Activated T-helper 1 cell treated with anti-CD3 and anti-CD28 coated beads, Interleukin-12 subunit alpha, Interleukin-12 subunit beta, Interleukin-2, Interleukin-4 antibody, amounts not matched to agents 30 ng/mL and 10 ng/mL and 1 ng/mL, durations not matched to agents 14 hours and 24 hours and 36 hours (primary cell): ENCODE measurements at places on chromosomes 4 and X. TPM values are rescaled to one million over a fixed set of nuclear protein-coding genes. Genes with fewer than 3 reads are reported as not detected.

- H3K36me3 ChIP-seq, result no peaks in the 10 kb centered on the region
- H3K27me3 ChIP-seq, result peaks cover 43% of the 10 kb centered on the region
- H3K4me3 ChIP-seq, result peak within 1 kb of the TSS; percentile 22
- DNase-seq, result no peak
- peaks cover 9% of the 10 kb centered on the region for H3K4me1 ChIP-seq
- no peak within 1 kb of the TSS for H3K27ac ChIP-seq
Observed at GRCh38 chr4:114598191-114599121, at the start of gene UGT8. Gene UGT8, plus strand, starts transcription at chr4:114598807. Its CDS starts 24,074 bp downstream, at chr4:114622881.

GRCh38 chr4:76850010-76850441, 47.9 kb downstream of the SOWAHB start:
- H3K27ac ChIP-seq, result no peak overlapping the region
- H3K4me1 ChIP-seq, result no peaks in the 10 kb centered on the region
- H3K36me3 ChIP-seq, result no peaks in the 10 kb centered on the region
- peaks cover 12% of the 10 kb centered on the region for H3K27me3 ChIP-seq
- no peak for DNase-seq
- no peak overlapping the region for H3K4me3 ChIP-seq

GRCh38 chrX:43845776-43846175, 36.5 kb downstream of the MAOB start:
- H3K4me1 ChIP-seq, result no peaks in the 10 kb centered on the region
- no peaks in the 10 kb centered on the region for H3K36me3 ChIP-seq
- no peak for DNase-seq
- H3K27me3 ChIP-seq, result peaks cover 2% of the 10 kb centered on the region
- no peak overlapping the region for H3K27ac ChIP-seq

GRCh38 chr4:144970597-144970996, 127.4 kb downstream of the ANAPC10 start:
- H3K27ac ChIP-seq, result no peak overlapping the region
- no peak overlapping the region for H3K4me3 ChIP-seq
- no peaks in the 10 kb centered on the region for H3K36me3 ChIP-seq
- peaks cover 2% of the 10 kb centered on the region for H3K27me3 ChIP-seq

- no peaks in the 10 kb centered on the region for H3K27me3 ChIP-seq
- no peaks in the 10 kb centered on the region for H3K4me1 ChIP-seq
- H3K27ac ChIP-seq, result no peak overlapping the region
- H3K4me3 ChIP-seq, result no peak overlapping the region
- H3K36me3 ChIP-seq, result no peaks in the 10 kb centered on the region
Observed at GRCh38 chrX:69014200-69014599, 151.1 kb downstream of the PJA1 start.

- H3K27ac ChIP-seq, result no peak overlapping the region
- H3K4me3 ChIP-seq, result no peak overlapping the region
- DNase-seq, result no peak
- H3K4me1 ChIP-seq, result peaks cover 6% of the 10 kb centered on the region
- H3K36me3 ChIP-seq, result no peaks in the 10 kb centered on the region
Observed at GRCh38 chrX:2512501-2512900, 11.7 kb upstream of the DHRSX start.

- H3K4me3 ChIP-seq, result no peak overlapping the region
- no peak for DNase-seq
- H3K27me3 ChIP-seq, result no peaks in the 10 kb centered on the region
- H3K36me3 ChIP-seq, result no peaks in the 10 kb centered on the region
- H3K27ac ChIP-seq, result no peak overlapping the region
- H3K4me1 ChIP-seq, result no peaks in the 10 kb centered on the region
Observed at GRCh38 chr4:99683895-99684294, 26.3 kb upstream of the C4orf54 start.

GRCh38 chrX:25158635-25159034, 142.9 kb upstream of the ARX start:
- no peak for DNase-seq
- no peak overlapping the region for H3K4me3 ChIP-seq
- H3K4me1 ChIP-seq, result no peaks in the 10 kb centered on the region
- no peaks in the 10 kb centered on the region for H3K36me3 ChIP-seq
- H3K27me3 ChIP-seq, result no peaks in the 10 kb centered on the region
- H3K27ac ChIP-seq, result no peak overlapping the region

DNA sequence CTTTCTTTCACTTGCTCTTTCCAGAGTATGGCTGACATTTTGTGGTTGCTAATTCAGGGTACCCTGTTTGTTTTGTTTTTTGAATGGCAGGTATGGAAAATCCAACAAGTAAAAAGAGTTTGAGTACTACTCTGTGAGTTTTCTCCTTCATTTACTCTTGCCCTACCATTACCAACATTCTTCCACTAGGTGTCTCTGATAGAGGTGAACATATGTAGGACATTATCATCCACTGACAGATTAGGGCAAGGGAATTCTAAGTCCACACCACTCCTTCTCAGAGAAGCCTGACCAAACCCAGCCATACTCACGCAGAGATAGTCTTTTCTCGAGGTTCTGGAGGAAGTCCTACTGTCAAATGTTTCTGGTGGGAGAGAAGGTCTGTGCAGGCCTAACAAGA, 36.7 kb upstream of the HDAC8 start:
- no peak overlapping the region for H3K4me3 ChIP-seq
- H3K27me3 ChIP-seq, result no peaks in the 10 kb centered on the region
- H3K4me1 ChIP-seq, result peaks cover 14% of the 10 kb centered on the region
- DNase-seq, result no peak
- H3K27ac ChIP-seq, result no peak overlapping the region
- peaks cover 3% of the 10 kb centered on the region for H3K36me3 ChIP-seq

GRCh38 chr4:19319607-19320006, 932.1 kb upstream of the SLIT2 start:
- no peaks in the 10 kb centered on the region for H3K4me1 ChIP-seq
- H3K27me3 ChIP-seq, result no peaks in the 10 kb centered on the region
- no peak overlapping the region for H3K27ac ChIP-seq
- no peak overlapping the region for H3K4me3 ChIP-seq

GRCh38 chrX:23952391-23952790, 44.6 kb downstream of the CXorf58 start:
- DNase-seq, result no peak
- H3K27ac ChIP-seq, result no peak overlapping the region
- no peaks in the 10 kb centered on the region for H3K36me3 ChIP-seq
- peaks cover 32% of the 10 kb centered on the region for H3K4me1 ChIP-seq
- no peaks in the 10 kb centered on the region for H3K27me3 ChIP-seq

- no peak for DNase-seq
- H3K36me3 ChIP-seq, result no peaks in the 10 kb centered on the region
- H3K4me3 ChIP-seq, result no peak overlapping the region
- H3K27me3 ChIP-seq, result no peaks in the 10 kb centered on the region
- H3K4me1 ChIP-seq, result no peaks in the 10 kb centered on the region
- no peak overlapping the region for H3K27ac ChIP-seq
Observed at GRCh38 chr4:134915355-134915754, 713.8 kb upstream of the PABPC4L start.

DNA sequence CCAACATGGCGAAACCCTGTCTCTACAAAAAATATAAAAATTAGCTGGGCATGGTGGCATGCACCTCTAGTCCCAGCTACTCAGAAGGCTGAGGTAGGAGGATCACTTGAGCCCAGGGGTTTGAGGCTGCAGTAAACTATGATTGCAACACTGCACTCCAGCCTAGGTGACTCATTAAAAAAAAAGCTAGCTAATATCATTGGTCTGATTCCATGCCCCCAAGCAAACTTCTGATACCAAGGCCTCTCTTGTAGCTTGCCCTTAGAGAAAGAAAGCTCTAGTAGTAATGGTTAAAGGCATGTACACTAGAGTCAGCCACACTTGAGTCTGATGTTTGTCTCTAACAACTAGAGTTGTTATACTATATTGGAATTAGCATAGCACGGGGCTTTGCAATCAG, 32.6 kb upstream of the PHF8 start:
- no peak overlapping the region for H3K27ac ChIP-seq
- no peaks in the 10 kb centered on the region for H3K4me1 ChIP-seq
- H3K4me3 ChIP-seq, result no peak overlapping the region
- DNase-seq, result no peak

DNA sequence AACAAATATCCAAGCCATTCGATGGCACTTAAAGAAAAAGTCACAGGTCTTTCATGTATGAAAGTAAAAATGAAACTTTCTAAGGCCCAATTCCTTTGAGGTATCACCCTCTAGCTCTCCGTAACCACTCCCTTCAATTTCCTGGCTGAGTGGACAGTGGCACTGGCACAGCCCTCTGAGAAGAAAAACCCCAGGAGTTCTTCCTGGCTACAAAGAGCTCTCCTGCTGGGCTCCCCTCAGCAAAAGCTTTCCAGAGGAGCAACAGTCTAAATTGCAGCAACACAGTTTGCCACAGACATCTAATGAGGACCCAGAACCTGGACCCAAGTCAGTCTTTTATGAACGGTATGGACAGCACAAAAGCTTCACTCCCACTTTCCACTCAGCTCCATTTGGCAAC, 71.8 kb downstream of the FUNDC1 start:
- H3K27ac ChIP-seq, result no peak overlapping the region
- no peak overlapping the region for H3K4me3 ChIP-seq
- no peaks in the 10 kb centered on the region for H3K36me3 ChIP-seq

DNA sequence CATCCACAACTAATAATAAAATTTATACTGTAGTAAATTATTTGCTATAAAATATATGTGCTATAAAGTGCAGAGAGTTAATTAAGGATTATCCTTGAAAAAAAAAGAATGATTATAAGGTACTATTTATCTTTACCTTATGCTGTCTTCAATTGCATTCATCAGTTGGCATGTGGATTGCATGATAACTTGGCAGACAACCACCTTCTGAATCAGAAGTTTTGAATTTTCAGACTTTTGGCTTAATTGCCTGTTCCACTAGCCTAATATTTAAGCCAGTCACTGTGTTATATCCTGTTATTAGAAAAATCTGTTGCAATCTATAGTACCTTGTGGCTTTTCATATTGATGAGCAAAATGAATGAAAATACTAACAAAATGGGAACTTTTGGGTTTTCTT, 1040.3 kb upstream of the PCDH10 start:
- H3K4me3 ChIP-seq, result no peak overlapping the region
- H3K4me1 ChIP-seq, result no peaks in the 10 kb centered on the region
- no peaks in the 10 kb centered on the region for H3K27me3 ChIP-seq

DNA sequence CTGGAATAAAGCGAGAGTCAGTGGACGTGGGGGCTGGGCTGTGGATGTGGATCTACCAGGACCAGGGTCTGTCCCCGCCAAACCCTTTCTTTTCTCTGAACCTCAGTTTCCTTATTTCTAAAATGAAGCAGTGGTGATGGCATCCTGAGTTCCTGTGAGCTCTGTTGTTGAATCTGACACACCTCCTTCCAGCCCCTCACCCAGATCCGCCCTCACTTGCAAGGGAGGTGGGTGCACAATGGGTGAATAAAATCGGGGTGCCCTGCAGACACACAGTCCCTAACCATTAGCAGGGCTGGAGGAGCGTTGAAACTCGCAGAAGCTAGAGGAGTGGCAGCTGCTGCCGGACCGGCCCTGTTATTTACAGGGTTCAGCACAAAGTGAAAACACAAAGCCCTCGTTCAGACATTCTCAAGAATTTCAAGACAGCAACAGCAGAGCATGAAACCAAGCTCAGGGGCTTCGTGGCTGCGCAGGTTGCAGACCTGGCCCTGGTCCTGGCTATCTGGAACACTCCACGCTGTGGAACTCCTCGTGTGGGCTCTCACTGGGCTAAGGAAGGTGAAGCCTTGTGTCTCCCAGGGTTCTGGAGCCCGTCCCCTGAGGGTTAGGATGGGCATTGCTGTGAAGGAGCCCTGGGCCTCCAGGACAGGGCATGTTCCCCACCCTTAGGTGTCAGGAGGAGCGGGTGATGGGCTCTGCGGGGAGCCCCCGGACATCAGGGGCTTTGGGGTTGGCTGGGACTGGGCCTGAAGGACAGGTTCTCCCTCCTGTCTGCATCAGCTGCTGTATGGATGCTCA, 42.9 kb downstream of the PSAPL1 start:
- H3K4me1 ChIP-seq, result no peaks in the 10 kb centered on the region
- no peaks in the 10 kb centered on the region for H3K36me3 ChIP-seq
- H3K4me3 ChIP-seq, result no peak overlapping the region
- no peaks in the 10 kb centered on the region for H3K27me3 ChIP-seq
- H3K27ac ChIP-seq, result no peak overlapping the region
- no peak for DNase-seq

DNA sequence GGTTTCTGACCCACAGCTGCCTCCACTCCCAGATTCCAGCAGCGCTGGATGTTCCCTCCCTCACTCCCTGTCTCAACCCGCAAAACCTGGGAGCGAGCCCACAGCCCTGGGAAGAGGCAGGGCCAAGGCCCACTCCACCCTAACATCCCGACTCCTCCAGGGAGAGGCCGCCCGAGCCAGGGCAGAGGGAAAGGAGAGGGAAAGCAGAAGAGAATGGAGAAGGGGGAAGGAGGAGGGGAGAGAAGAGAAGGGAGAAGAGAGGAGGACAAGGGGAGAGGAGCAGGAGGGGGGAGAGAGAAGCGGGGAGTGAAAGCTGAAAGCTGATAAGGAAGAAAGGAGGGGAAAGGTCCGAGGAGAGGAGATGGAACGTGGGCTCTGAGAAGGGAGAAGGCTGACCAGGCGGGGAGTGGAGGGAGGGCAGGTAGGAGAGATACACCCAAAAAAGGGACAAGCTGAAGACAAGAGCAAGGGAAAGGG, 120.2 kb upstream of the PJA1 start:
- H3K4me1 ChIP-seq, result no peaks in the 10 kb centered on the region
- DNase-seq, result no peak
- no peak overlapping the region for H3K4me3 ChIP-seq
- no peaks in the 10 kb centered on the region for H3K36me3 ChIP-seq
- H3K27me3 ChIP-seq, result no peaks in the 10 kb centered on the region

Gene NDST3
- not detected in 2 replicates for total RNA-seq

Gene GAGE1
- total RNA-seq, result not detected in 2 replicates

Gene ATP5ME
- 217 and 224 TPM in 2 replicates for total RNA-seq

Gene ASMT
- total RNA-seq, result not detected in 2 replicates

Gene EFHC2
- not detected in 2 replicates for total RNA-seq

Gene HSFX2
- 0.41 TPM in 1 of 2 replicates, not detected in the other for total RNA-seq

Gene CXCL10
- total RNA-seq, result 6.5 and 6.6 TPM in 2 replicates

Gene GCNA
- total RNA-seq, result 4.3 and 4.8 TPM in 2 replicates

Gene CT45A10
- not detected in 2 replicates for total RNA-seq
